Dermis blood vessel endothelial cell (primary cell): ENCODE measurements at places on chromosomes 3 and 15.

- DNase-seq: no peak
Observed at GRCh38 chr3:114447545-114447944, 153.7 kb downstream of the TIGIT start.

- DNase-seq: no peak
Observed at GRCh38 chr3:194237110-194237509, 101.2 kb downstream of the HES1 start.

- no peak for DNase-seq
Observed at GRCh38 chr15:29226436-29227208, 43.0 kb downstream of the NSMCE3 start.

GRCh38 chr15:100759106-100759505, 120.5 kb upstream of the ALDH1A3 start:
- no peak for DNase-seq

DNA sequence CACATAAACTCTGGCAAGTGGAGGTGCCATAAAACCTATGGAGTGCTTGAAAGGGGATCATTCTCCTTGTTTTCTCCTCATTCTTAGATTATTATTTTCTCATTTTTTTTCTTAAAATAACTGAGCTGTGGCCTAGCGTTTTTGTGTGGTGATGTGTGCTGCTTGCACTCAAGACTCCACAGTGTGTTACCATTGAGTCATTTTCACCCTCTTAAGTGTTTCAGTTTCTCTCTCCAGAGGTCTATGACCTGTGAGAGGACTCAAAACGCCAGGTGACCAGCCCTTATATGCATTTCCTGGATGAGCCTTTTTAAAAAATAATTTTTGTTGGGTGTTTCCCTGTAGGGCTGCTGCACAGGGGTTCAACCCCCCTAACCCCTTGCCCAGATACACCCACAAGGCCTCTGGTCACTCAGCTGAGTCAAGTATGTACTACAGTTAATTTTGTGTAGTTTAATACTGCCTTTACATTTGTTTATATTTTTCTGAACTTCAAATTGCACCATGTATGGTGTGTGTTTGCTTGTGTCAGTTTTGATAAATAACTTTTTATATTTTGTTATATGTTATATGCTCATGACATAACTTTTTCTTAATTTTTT, 15.4 kb upstream of the BTLA start:
- no peak for DNase-seq
